A549 treated with dexamethasone at 1 μM for 4 hours (cell line): ENCODE measurements at places on chromosomes 12 and 14. TPM values are rescaled to one million over a fixed set of nuclear protein-coding genes. Genes with fewer than 3 reads are reported as not detected.

Gene VWF
- 0.03 to 0.31 TPM (median 0.24 TPM) in 5 replicates for total RNA-seq

Gene CATSPERB
- total RNA-seq = not detected in 5 replicates

Gene AMDHD1
- total RNA-seq = 1.6 to 2.8 TPM (median 2.3 TPM) in 5 replicates

Gene PRB2
- total RNA-seq = 0.08 TPM in 1 of 5 replicates, not detected in the others

Gene MANSC1
- total RNA-seq = 3.5 to 4.8 TPM (median 4.4 TPM) in 5 replicates

Gene NR1H4
- 0.04 to 0.06 TPM (median 0.05 TPM) in 4 of 5 replicates, not detected in the other for total RNA-seq

Gene CIPC
- total RNA-seq = 6.2 to 8.4 TPM (median 7.6 TPM) in 5 replicates

Gene CLEC9A
- total RNA-seq = not detected in 5 replicates

Gene ARG2
- total RNA-seq = 1.4 to 2.3 TPM (median 1.8 TPM) in 5 replicates

Gene SLCO1C1
- total RNA-seq = not detected in 5 replicates

Gene GALNT16
- 2.4 to 3.3 TPM (median 3.1 TPM) in 5 replicates for total RNA-seq

Gene SLC2A3
- 7.2 to 9.9 TPM (median 9.3 TPM) in 5 replicates for total RNA-seq

Gene PMEL
- 0.53 to 1.1 TPM (median 0.67 TPM) in 5 replicates for total RNA-seq

Gene TGFB3
- total RNA-seq = 0.54 to 0.90 TPM (median 0.75 TPM) in 5 replicates

Gene NTN4
- total RNA-seq = 33.7 to 48.0 TPM (median 43.4 TPM) in 5 replicates

Gene VEZT
- 51.6 to 69.5 TPM (median 65.9 TPM) in 5 replicates for total RNA-seq

Gene TAS2R9
- total RNA-seq = not detected in 5 replicates

Gene MAPKAPK5
- 46.3 to 60.6 TPM (median 55.1 TPM) in 5 replicates for total RNA-seq

Gene IFNG-AS1
- not detected in 5 replicates for total RNA-seq

Gene CSAD
- total RNA-seq = 4.1 to 8.3 TPM (median 7.0 TPM) in 5 replicates

Gene PRKCH
- 4.7 to 6.8 TPM (median 6.0 TPM) in 5 replicates for total RNA-seq

Gene TSPAN19
- total RNA-seq = 0.13 TPM in 1 of 5 replicates, not detected in the others

Gene HOXC10
- total RNA-seq = 2.8 to 3.2 TPM (median 3.0 TPM) in 5 replicates

Gene ASB2
- total RNA-seq = 0.32 to 0.76 TPM (median 0.38 TPM) in 5 replicates

Gene MANSC4
- total RNA-seq = not detected in 5 replicates

Gene CIROP
- 0.06 TPM in 1 of 5 replicates, not detected in the others for total RNA-seq

Gene RFX4
- total RNA-seq = 0.02 to 0.07 TPM (median 0.04 TPM) in 4 of 5 replicates, not detected in the other

Gene FOXN4
- 0.02 to 0.08 TPM (median 0.08 TPM) in 4 of 5 replicates, not detected in the other for total RNA-seq

Gene PKP2
- total RNA-seq = 9.0 to 10.9 TPM (median 9.3 TPM) in 5 replicates

Gene REM2
- 0.16 to 0.41 TPM (median 0.39 TPM) in 5 replicates for total RNA-seq

Gene BICD1
- total RNA-seq = 11.7 to 15.1 TPM (median 14.2 TPM) in 5 replicates

Gene MAP1LC3B2
- total RNA-seq = 0.81 to 1.3 TPM (median 1.1 TPM) in 5 replicates

Gene GOLGA3
- total RNA-seq = 19.9 to 28.5 TPM (median 27.3 TPM) in 5 replicates

Gene SLC38A6
- total RNA-seq = 13.6 to 19.9 TPM (median 18.1 TPM) in 5 replicates

Gene RNFT2
- 2.7 to 3.3 TPM (median 2.8 TPM) in 5 replicates for total RNA-seq

Gene TM7SF3
- total RNA-seq = 56.9 to 81.5 TPM (median 80.2 TPM) in 5 replicates

Gene KDM5A
- 19.4 to 31.7 TPM (median 24.7 TPM) in 5 replicates for total RNA-seq

Gene KRT86
- total RNA-seq = 26.6 to 30.4 TPM (median 27.1 TPM) in 5 replicates

Gene KLRC2
- 1.5 to 2.1 TPM (median 1.7 TPM) in 5 replicates for total RNA-seq

Gene SOCS2
- 13.6 to 23.1 TPM (median 15.8 TPM) in 5 replicates for total RNA-seq

Gene GPR65
- total RNA-seq = not detected in 5 replicates

Gene ACOT6
- not detected in 5 replicates for total RNA-seq

Gene ZNF219
- total RNA-seq = 16.2 to 30.7 TPM (median 28.5 TPM) in 5 replicates

Gene SMCO2
- 0.11 to 0.24 TPM in 2 of 5 replicates, not detected in the others for total RNA-seq
